SK-N-MC (cell line): ENCODE measurements at places on chromosomes 2 and 18.

DNA sequence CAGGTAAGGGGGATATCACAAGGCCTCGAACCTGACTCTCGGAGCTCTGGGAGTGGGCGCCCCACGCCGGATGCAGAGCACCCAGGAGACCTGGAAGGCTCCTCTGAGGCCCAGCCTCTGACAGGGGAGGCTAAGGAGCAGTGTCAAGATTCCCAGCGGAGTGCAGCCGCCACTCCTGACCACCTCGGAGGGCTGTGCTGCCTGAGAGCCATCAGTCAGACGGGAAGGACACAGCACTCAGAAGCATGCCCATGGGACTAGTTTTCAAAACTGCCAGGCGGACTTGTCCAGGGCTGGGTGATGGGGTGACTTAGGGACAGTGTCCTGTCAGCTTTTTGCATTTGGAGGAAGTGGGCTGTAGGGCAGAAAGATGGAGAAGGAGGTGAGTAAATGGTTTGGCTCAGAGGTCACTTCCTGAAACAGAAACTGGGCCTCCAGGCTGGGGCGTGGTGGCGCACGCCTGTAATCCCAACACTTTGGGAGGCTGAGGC, 34.6 kb upstream of the B3GNT7 start:
- DNase-seq = no peak

DNA sequence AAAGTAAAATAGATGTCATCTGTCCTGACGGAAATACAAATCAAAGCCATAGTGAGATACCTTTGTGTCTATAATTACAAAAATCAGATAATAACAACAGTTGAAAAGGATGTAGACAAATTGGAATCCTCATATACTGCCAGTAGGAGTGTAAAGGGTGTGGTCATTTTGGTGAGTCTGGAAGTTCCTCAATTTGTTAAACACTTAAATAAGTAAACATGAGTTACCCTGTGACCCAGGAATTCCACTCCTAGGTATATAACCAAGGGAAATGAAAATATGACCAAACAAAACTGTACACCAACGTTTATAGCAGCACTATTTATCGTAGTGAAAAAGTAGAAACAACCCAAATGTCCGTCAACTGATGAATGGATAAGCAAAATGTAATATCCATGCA, 24.0 kb downstream of the R3HDM1 start:
- DNase-seq = no peak

GRCh38 chr2:10493634-10494281, 45.6 kb upstream of the ODC1 start:
- DNase-seq = no peak

GRCh38 chr2:138948070-138948539, 167.9 kb upstream of the NXPH2 start:
- peak; percentile 70 for DNase-seq

DNA sequence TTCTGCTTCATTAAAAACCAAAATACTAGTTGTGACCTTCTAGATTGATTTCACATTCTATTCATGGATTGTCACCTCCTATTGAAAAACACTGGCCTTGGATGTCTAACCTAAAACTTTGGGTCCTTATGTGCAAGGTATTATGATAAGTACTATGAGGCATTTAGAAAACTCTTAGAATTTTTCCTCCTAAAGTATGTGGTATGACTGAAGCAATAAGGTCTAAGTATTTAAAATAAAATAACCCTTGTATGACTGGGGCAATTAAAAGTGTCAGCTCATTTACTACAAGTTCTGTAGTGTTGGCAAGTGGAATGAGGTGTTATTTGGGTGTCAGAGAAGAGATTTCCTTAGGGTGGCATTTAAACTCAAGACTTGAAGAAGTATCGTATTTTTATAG, 15.1 kb downstream of the KCMF1 start:
- DNase-seq = no peak

- DNase-seq = no peak
These were observed at the start of gene LRATD1 for GRCh38 chr2:14632133-14632936. TSS of gene LRATD1 (plus strand) at chr2:14632717. CDS start at chr2:14633980, 1,263 bp downstream.

- DNase-seq = no peak
These were observed 24.5 kb downstream of the TYMS start for GRCh38 chr18:681985-682384.

GRCh38 chr2:231677632-231678104, 30.7 kb upstream of the PTMA start:
- DNase-seq = peak; percentile 60

DNA sequence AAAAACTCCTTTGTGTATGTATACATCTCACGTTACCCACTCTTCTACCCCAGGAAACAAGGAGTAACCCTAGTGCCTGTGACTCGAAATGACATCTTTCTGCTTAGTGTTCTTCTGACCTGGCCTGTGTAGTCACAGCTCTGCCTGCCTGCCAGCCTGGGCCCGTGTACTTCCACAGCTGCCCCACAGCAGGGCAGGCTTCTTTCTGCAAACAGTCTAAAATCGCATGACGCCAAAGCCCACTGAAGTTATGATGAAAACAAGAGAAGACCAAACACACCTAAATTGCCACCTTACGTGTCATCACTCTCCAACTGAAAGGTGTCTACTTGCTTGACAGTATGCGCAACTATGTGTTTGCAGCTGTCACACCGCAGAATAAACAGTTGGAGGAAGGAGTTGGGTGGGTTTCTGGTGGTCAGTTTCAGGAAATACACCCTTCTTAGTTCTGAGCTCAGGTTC, 1.5 kb downstream of the GAREM1 start:
- no peak for DNase-seq

GRCh38 chr2:237488295-237488694, 1.2 kb downstream of the MLPH start:
- no peak for DNase-seq

DNA sequence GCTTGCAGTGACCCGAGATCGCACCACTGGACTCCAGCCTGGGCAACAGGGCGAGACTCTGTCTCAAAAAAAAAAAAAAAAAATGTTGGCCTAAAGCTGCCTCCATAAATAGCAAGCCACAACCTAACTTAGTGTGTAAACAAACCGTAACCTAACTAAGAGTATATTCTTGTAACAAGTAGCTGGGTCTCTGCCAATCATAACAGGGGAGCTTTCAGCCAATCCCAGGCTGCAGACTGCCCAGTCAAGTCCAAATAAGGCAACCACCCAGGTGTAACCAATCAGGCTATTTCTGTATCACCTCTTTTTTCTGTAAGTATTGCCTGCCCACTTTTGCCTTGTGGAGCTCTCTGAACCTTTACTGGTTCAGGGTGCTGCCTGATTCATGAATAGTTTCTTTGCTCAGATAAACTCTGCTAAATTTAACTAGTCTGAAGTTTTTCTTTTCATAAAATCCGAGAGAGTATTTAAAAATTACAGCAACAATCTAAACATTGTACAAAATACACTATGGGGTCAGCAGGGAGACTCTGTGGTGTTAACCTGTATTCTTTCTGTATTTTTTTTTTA, 4.5 kb downstream of the PSTPIP2 start:
- DNase-seq = no peak

DNA sequence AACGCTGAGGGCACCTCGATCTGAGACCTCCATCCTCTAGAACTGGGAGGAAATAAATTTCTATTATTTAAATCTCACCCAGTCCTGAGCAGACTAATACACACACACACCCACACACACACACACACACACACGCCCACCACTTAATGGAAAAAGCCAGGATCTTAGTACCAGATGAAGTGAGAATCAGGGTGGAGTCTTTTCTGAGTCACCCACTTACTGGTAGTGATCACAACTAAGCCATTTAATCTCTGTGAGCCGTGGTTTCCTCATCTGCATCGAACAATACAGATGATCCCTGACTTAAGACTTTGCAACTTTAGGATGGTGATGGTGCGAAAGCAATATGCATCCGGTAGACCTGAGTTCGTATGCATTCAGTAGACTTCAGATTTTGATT, 18.6 kb downstream of the THNSL2 start:
- no peak for DNase-seq

- no peak for DNase-seq
These were observed 88.3 kb upstream of the LRATD1 start for GRCh38 chr2:14544247-14544646.

- no peak for DNase-seq
These were observed 735.7 kb upstream of the SLC8A1 start for GRCh38 chr2:41187376-41188122.

- DNase-seq = no peak
These were observed 42.2 kb downstream of the LBH start for GRCh38 chr2:30273574-30273929.

- no peak for DNase-seq
These were observed 140.4 kb downstream of the MYO1B start for GRCh38 chr2:191385416-191386160.

GRCh38 chr2:61978522-61978921, 73.0 kb downstream of the COMMD1 start:
- DNase-seq = no peak

DNA sequence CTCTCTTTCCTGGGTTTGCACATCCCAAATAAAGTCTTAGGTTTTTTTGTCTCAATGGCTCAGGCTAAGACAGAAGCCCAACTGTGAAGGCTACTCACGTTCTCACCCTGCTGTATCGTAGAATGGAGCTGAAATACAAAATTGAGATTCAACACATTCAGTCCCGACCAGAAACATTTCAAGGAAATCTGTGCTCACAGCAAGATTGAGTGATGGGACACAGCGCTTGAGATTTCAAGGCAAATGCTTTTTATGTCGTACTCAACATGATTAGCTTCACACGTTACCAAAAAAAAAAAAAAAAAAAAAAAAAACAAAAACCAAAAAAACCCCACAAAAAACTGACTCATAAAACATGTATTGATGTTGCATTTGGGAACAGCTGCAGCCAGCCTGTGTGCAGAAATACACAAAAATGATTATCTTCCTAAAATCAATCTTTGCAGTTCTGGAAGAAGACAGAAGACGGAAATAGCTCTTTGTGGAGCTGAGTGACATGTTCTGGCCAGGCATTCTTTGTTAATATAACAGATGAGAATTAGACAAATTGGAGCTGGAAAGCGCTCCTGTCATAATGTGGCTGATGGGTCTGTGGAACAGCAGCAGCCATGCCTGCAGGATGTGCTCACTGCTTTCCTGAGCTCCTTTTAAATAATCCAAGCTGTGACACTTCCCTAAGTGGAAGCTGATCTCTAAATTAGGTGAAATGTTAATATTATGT, 453.2 kb downstream of the LPIN1 start:
- DNase-seq = no peak

GRCh38 chr18:44093253-44093652, 587.4 kb upstream of the SETBP1 start:
- DNase-seq = no peak

- no peak for DNase-seq
These were observed 74.7 kb downstream of the NDUFA10 start for GRCh38 chr2:239950144-239951128.
